ENCODE measurements at places on chromosomes 7 and 10. TPM values are rescaled to one million over a fixed set of nuclear protein-coding genes. Genes with fewer than 3 reads are reported as not detected.

The TAS2R39 gene
- total RNA-seq: not detected

The IFIT1B gene
- not detected for total RNA-seq

The MYO1G gene
- not detected for total RNA-seq

The LHFPL3 gene
- total RNA-seq: not detected

The SPAM1 gene
- not detected for total RNA-seq

The NUTM2D gene
- total RNA-seq: 0.17 TPM

The SPDYE11 gene
- total RNA-seq: not detected

The SDK1 gene
- total RNA-seq: not detected

The VWDE gene
- total RNA-seq: not detected

The CDK5 gene
- 21.7 TPM for total RNA-seq

The BAG3 gene
- 26.9 TPM for total RNA-seq

The NME8 gene
- total RNA-seq: not detected

The WIPF3 gene
- not detected for total RNA-seq

The CPVL gene
- 7.0 TPM for total RNA-seq

The PDE6C gene
- total RNA-seq: not detected

The PALD1 gene
- 7.8 TPM for total RNA-seq

The LRRC18 gene
- not detected for total RNA-seq

The HIP1 gene
- 4.4 TPM for total RNA-seq

The LHPP gene
- total RNA-seq: 17.0 TPM

The ATE1 gene
- total RNA-seq: 21.5 TPM

The HOXA6 gene
- 0.82 TPM for total RNA-seq

The GPRIN2 gene
- not detected for total RNA-seq

The SLC13A1 gene
- total RNA-seq: not detected

The ANLN gene
- 108 TPM for total RNA-seq

The CPA5 gene
- total RNA-seq: 0.13 TPM

The MGAM2 gene
- total RNA-seq: not detected

The PLAC9 gene
- 3.8 TPM for total RNA-seq

The PDSS1 gene
- 18.1 TPM for total RNA-seq

The EMX2 gene
- total RNA-seq: 0.33 TPM

The TMEM273 gene
- total RNA-seq: not detected

The AKR1C1 gene
- 74.0 TPM for total RNA-seq

The STOX1 gene
- 1.8 TPM for total RNA-seq

The ABCB1 gene
- total RNA-seq: 0.81 TPM

The GSTO2 gene
- 1.8 TPM for total RNA-seq

The HTRA1 gene
- total RNA-seq: 40.8 TPM

The RBM20 gene
- not detected for total RNA-seq

The GLRX3 gene
- total RNA-seq: 2,100 TPM

The FAM25G gene
- not detected for total RNA-seq

The GSTK1 gene
- total RNA-seq: 47.3 TPM

The BBS9 gene
- total RNA-seq: 25.7 TPM

The PRF1 gene
- total RNA-seq: not detected

The CCAR1 gene
- total RNA-seq: 26.5 TPM

The CYP3A5 gene
- not detected for total RNA-seq

The TMEM236 gene
- total RNA-seq: not detected
